GM19239 (cell line): ENCODE measurements at places on chromosomes 5 and 9.

DNA sequence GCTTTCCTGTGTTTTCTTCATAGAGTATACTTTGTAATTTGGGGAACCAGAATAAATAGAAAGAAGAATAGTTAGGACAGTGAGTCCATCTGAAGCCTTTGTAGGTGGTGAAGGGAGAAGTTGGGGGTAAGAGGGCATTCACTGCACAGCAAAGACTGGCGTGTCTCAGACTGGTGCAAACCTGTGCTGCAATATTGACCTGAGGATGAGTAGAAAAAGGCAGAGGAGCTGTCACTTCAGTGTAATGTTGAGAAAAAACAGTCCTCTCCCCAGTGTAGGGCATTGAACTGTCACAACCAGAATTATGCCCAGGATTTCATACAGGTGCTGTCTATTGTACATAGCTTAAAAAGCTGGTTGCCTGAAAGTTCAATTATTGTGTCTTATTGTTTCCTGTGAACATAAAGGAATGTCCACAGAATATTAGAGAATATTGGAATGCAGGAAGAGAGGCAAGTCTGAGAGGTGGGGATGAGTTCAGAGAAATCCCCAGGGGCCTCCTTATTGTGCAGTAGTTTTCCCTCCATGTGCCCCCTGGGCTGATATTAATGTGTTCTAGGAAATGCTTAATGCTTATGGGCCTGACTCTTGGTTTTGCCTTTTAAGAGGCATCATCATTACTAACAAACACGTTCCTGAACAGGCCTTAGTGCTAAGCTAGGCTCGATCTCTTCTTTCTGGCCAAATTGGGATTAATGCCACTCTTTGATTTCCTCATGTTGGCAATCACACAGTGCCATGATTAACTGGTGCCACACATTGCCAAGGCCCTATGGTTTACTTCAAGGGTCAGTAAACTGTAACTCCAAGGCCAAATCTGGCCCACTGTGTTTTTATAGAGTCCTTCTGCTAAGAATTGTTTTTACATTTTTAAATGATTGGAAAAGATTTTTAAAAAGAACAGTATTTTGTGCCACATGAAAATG lies 34.0 kb downstream of the DAPK1 start:
- DNase-seq = no peak

GRCh38 chr5:128673970-128674369 lies 135.9 kb upstream of the FBN2 start:
- no peak for DNase-seq

DNA sequence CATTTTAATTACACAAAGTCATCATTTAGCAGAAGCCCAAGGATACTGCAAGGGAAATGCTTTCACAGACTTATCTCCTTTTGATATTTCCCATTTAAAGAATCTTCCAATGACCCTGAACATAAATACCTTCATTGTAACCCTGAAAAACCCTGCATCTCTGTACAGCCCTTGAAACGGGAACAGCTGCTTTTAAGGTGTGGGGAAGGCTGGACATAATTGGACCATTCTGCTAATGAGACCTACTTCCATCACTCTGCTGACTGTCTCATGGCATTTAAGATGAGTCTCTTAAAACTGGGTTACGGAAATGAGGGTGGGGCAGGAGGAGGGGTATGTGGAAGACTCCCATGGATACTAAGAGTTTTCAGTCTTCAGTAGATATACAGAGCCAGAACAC lies 485.8 kb downstream of the BRINP1 start:
- no peak for DNase-seq

DNA sequence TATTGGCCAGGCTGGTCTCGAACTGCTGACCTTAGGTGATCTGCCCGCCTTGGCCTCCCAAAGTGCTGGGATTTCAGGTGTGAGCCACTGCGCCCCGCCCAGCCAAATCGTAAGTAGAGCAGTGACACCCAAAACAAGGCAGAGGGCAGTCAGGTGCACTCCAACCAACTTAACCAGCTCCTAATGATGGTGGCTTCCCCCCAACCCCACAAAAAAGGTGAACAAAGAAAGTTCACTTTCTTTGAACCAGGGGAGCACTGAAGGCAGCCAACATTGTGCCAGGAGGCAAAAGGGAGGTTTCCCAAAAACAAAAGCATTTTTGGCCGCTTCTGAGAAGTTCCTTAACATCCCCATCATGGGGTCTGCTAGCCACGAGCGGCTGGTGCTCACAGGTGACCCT lies 9.6 kb downstream of the GMCL2 start:
- DNase-seq = no peak

GRCh38 chr9:37104183-37104889 lies 16.0 kb upstream of the ZCCHC7 start:
- DNase-seq = no peak

GRCh38 chr5:63247651-63248050 lies 669.0 kb downstream of the LRRC70 start:
- no peak for DNase-seq

GRCh38 chr5:147925020-147925419 lies 18.7 kb upstream of the C5orf46 start:
- no peak for DNase-seq

DNA sequence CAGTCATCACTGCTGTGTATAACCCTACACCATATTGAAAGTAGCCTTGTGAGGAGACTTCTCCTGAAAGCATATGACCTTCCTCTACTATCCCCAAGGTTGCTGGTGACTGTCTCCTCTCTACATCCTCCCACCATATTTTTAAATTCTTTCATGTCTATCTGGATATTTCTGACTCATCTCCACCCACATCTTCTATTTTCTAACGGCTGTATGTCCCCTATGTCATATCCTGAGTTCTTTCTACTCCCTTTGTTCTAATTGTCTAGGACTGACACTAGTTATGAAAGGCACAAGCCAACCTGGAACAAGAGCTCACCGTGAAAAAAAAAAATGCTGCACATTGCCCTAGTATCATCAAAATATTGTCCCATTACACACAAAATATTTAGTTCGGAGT lies 218.3 kb upstream of the ZNF462 start:
- no peak for DNase-seq

- DNase-seq = peak; percentile 34
Measured at GRCh38 chr5:143057580-143057999, 287.4 kb downstream of the ARHGAP26 start.

DNA sequence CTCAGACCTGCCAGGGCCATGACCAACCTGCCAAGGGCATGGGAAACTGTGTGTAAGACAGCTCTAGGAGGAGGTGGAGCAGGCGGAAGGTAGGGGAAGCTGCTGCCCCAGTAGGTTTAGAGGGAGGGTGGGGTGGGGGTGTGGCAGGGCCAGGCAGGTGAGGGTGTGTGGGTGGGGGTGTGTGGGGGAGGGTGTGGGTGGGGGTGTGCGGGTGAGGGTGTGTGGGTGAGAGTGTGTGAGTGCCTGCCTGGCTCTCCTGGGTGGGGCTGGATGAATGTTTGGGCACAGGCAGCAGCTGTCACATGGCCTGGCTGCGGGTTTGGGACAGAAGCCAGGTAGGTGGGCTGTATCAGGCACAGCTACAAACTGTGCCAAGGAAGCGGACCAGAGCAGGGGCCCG lies 8.8 kb upstream of the N4BP3 start:
- no peak for DNase-seq

DNA sequence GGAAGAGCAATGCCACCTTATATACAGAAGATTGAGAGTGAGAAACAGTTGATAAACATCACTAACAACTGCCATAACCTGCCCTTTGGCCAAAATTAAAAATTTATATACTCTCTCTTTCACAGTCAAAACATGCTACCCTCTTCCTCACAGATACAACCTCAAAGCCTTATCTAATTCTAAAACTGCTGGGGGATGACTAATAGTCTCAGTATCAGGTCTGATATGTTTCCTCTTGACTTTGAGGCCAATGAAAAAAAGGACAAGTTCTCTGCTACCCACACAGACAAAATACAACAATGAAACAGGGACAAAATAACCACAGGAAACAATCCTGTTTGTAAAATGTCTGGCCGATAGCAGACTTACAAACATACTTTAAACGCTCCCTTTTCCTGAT lies 485.6 kb upstream of the NUDT12 start:
- DNase-seq = no peak
